ENCODE measurements at places on chromosomes 3 and 15.

DNA sequence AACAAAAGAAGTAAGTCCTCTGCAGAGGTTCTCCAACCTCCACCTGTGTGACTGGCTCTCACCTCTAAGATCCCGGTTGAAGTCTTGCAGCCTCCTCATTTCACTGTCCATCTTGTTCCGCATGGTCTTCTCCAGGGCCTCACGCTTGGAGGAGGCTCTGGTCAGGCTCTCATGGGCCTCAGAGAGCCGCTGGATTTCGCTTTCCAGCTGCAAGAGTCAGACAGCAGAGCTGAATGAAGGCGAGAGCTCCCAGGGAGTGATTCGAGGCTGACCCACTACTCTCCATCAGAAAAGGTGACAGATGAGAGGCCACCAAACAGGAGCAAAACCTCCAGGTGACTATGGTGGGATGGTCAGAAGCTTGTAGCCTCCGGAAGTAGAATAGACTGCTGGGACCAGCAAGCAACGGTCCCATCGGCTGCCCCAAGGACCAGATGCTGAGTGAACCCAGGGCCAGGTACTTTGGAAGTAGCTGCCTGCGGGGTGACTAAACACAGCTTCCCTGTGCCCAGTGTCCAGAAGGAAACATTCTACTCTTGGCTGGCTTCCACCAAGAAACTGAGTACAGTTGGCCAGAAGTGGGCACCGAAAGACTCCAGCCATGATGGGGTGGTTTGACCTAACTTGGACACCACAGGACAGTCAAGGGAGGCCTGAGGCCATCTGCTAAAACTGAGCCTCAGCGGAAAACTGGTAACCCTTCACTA, 7.9 kb downstream of the AMOTL2 start:
- peak; percentile 10 for DNase-seq

DNA sequence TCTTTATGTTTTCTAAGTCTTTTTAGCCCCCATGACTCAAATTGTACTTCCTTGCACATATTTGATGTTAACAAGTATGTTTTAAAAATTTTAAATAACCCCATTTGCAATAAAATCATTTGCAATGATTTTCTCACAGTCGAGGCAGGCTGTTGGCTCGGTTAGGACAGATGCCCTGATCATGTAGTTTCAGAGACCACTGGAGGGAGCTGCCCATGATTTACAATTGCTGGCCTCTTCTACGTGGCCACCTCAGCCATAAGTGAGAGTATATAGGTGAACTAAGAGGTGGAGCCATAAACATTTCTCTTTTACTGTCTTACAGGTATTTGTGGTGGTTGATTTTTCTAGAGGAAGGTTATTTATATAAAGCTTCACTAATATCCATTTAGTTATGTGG, 1.7 kb downstream of the DTWD1 start:
- no peak for DNase-seq

GRCh38 chr3:172648747-172649146, 62.1 kb downstream of the NCEH1 start:
- DNase-seq: no peak

DNA sequence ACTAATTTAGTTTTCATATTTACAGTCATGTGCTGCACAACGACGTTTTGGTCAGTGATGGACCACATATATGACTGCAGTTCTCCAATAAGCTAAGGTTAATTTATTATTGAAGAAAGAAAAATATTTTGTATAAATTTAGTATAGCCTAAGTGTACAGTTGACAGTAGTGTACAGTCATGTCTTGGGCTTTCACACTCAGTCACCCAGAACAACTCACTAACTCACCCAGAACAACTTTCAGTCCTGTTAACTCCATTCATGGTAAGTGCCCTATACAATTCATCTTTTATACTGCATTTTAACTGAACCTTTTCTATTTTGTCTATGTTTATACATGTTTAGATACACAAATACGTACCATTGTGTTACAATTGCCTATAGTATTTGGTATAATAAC, 3.8 kb upstream of the GABRR3 start:
- no peak for DNase-seq

DNA sequence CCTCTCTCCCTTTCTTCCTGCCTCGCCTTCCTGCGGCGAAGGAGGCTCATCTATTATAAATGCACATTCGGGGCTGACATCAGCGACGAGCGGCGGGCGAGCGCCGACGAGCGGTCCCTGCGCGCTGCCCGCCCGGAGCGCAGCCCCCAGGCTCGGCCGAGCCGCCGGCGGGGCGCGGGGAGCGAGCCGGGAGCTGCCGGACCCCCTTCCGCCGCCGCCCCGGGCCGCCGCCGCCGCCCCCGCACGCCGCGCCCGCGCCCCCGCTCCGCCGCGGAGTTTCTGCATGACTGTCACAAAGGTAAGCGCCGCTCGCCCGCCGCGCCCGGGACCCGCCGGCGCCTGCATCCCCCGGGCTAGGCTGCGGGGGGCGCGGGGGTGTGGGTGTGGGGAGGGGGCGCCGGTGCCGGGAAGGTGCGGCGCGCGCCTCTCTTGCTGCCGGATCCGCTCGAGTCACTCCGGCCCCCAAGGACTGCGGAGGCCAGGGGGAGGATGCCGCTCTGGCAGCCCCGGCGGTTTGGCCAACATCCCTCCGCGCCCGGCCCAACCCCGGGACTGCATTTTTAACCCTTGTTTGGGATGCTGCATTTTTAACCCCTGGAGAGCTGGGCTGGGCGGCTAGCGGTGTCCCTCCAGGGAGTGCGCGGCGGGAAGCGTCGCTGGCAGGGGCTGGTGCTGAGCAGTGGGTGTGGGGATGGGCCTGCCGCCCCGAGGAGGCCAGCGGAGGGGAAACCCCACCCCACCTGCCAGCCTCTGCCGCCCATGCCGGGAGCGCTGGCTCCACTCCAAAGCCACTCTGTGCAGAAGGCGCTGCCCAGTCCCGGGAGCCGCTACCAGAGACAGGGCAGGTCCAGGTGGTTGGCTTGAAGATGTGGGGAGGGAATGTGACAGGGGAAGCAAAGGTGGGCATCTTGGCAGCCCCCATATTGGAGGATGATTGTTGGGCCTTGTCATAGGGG, at the start of gene CORO2B:
TSS of gene CORO2B (plus strand) at position 14 of the 956 bp plus-strand sequence. CDS start at position 284, 270 bp downstream.
- DNase-seq: peak; percentile 76

GRCh38 chr15:73273181-73274002, 95.4 kb downstream of the HCN4 start:
- DNase-seq: peak; percentile 56

DNA sequence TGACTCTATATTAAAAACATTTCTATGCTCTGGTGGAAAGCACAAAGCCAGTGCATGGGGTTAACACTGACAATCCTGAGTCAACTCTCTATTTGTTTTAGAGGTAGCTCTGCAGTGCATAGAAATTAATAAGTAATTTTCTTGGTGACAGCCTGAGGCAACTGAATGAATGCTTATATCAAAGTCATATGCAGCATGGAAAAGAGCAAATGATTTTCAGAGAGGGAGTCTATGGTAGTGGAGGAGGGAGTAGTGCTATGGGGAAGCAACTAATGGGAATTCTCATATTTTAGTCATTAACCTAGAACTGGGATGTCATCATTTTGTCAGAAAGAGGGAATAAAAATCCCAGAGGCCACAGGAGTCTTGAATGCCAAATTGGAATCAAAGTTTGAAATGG, 99.1 kb downstream of the CLSTN2 start:
- no peak for DNase-seq

- no peak for DNase-seq
These were observed 26.9 kb downstream of the SLCO3A1 start for GRCh38 chr15:91880373-91880772.

GRCh38 chr15:71385457-71385856, 270.2 kb downstream of the THSD4 start:
- no peak for DNase-seq

- peak; percentile 51 for DNase-seq
These were observed 406 bp upstream of the GABRB3 start for GRCh38 chr15:26773067-26773877.

DNA sequence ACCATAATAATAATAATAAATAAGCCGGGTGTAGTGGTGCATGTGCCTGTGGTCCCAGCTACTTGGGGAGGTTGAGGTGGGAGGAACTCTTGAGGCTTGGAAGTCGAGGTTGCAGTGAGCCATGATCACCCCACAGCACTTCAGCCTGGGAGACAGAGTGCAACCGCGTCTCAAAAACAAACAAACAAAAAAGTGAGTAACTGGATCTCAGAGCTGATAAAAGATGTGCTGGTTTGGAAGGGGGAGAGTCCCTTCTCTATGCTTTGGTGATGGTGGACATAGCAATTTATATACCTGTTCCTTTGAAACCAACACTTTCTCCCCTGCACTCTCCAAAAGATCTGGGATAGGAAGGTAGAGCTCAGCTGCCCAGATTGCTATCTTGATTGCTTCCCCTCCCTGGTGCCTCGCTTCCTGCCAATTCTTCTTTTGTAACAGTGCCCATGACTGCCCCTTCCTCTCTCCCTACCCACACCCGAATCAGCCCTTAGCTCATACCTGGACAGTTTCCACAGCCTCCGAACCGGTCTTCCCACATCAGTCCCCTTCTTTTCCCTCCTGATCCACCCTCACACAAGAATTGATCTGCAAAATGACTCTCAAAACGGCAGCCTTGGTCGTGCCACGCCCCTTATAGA, 55.1 kb upstream of the UBE2E1 start:
- DNase-seq: no peak

GRCh38 chr3:126573492-126574117, 14.9 kb upstream of the C3orf22 start:
- DNase-seq: no peak

DNA sequence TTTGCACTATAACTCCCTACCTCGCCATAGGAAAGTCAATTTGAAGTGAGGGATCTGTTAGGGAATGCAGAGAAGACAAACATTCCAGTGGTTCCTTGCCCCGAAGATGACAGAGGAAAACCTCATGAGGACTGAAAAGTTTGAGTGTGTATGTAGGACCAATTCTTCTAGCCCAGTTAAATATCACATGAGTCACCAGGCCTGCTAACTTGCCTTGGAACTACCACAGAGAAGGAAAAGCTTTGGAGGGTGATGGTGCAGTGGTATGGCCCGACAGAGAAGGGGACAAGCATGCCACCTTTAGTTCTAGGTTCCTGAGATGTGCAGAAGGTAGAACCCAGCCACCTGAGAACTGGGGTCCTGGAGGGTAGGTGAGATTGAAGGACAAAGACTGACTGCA, 2.6 kb upstream of the UPK1B start:
- no peak for DNase-seq

DNA sequence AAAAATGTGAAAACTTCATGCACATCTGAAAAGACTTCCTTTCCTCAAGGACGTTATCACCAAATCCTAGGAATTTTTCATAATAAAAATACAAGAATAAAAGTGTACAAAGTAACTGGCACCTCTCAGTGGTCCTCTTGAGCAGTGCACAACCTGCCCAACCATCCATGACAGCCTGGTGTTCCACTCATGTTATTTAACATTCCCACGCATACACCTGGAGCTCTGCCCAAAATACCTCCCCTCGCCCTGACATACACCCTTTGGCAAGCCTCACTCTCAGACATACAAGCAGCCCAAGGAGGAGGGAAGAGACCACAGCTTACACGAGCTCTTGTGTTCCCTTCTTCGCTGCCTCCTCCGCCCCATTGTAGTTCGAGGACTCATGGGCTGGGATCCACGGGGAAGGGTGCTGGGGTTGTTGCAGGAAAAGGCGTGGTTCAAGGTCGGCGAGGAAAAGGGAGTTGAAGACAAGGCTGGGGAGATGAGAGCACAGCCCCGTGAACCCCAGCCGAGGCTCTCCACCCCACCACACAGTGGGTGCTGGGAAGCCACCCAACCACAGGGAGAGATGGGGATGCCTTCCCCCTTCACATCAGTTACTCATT, 23.3 kb downstream of the GRIP2 start:
- peak; percentile 4 for DNase-seq

GRCh38 chr3:10373686-10374261, 52.9 kb upstream of the SEC13 start:
- DNase-seq: no peak

DNA sequence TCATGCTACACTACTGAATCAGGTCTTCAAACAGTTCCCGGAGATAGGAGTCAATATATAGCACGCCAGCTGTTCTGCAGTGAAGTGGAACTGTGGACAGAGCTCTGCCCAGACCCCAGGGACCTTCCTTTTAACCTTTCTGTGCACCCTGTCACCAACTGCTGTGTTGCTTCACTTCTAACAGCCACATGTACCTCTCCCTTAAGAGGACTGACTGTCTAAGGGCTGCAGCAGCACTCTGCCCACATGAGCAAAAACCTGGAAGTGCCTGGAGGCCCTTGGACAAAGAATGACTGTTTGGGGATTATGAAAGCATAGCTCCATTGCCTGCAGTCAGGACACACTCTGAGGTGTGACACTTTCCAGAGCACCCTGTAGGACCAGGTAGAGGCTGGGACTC, 88.3 kb upstream of the CTNNB1 start:
- no peak for DNase-seq

GRCh38 chr3:154129625-154130024, 8.4 kb downstream of the ARHGEF26 start:
- no peak for DNase-seq

DNA sequence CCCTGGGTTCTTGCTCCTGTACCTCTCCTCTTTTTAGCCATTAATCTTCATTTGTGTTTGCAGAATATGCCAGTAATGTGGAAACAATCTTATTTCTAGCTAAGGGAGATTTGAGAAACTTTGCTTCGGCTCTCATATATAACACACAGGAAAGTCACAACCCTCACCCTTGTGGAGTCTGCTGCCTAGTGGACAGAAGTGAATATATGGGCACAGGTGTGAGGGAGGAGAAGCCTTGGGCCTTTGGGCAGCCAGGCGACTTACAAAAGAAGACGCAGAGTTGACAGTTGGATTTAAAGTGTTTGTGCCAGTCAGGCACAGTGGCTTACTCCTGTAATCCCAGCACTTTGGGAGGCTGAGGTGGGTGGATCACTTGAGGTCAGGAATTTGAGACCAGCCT, 181.8 kb upstream of the TBL1XR1 start:
- DNase-seq: no peak

DNA sequence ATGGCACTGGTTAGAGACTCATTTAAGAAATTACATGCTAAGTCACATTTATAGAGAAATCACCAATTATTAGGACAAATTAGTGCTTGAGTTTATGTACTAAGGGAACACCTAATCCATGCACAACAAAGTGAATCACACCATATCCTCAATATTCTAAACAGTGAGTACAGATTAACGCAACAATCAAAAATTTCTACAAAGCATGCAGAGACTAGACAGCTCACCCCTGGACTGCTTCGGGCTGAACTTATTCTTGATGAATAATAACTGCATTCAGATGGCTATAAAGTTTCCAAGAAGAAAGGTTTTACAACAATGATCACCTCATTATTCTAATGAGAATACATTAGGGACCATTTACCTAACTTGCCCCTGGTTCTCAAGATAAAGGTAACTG, 66.5 kb downstream of the LRRFIP2 start:
- no peak for DNase-seq

DNA sequence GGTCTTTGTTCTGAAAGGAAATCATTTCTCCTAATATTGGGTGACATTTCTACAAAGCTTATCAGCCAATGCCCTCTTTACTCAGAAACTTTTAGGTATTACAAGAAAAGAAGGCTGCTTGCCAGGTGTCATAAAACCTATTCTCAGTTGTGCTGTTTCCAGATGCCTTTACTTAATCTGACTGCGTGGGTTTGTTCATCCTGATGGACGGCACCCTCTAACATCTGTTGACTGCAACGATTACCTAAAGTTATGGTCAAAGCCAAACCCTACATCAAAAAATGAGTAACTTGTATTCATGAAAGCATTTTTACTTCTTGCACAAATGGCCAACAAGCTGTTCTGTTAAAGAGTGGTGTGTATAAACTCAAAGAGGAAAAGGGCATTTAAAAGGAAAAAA, 207.7 kb upstream of the PDZRN3 start:
- no peak for DNase-seq

GRCh38 chr15:76904461-76905012, 603 bp downstream of the SCAPER start:
- DNase-seq: peak; percentile 54

GRCh38 chr3:24533561-24534193, 39.0 kb upstream of the THRB start:
- no peak for DNase-seq

- no peak for DNase-seq
These were observed 728 bp downstream of the EIF2B5 start for GRCh38 chr3:184135911-184136260.

Measured in femur (tissue), 1 donor.